ENCODE measurements at places on chromosomes 4 and X. TPM values are rescaled to one million over a fixed set of nuclear protein-coding genes. Genes with fewer than 3 reads are reported as not detected.

HMGN5 gene
- 2.3 TPM for total RNA-seq

SSX2 gene
- total RNA-seq = not detected

F8A3 gene
- total RNA-seq = 0.53 TPM

DDX3X gene
- total RNA-seq = 188 TPM

NAT8L gene
- 13.6 TPM for total RNA-seq

TLR10 gene
- 0.03 TPM for total RNA-seq

PNMA6F gene
- 0.02 TPM for total RNA-seq

SATL1 gene
- not detected for total RNA-seq

SPANXN4 gene
- total RNA-seq = not detected

JAKMIP1 gene
- 0.05 TPM for total RNA-seq

KDR gene
- total RNA-seq = 0.10 TPM

OPRPN gene
- not detected for total RNA-seq

HPGD gene
- total RNA-seq = 81.0 TPM

CSAG3 gene
- total RNA-seq = not detected

CRLF2 gene
- 0.82 TPM for total RNA-seq

PLP1 gene
- total RNA-seq = not detected

POU4F2 gene
- total RNA-seq = not detected

RBM47 gene
- 24.6 TPM for total RNA-seq

TEX13C gene
- not detected for total RNA-seq

NPY2R gene
- not detected for total RNA-seq

ELF4 gene
- total RNA-seq = 23.0 TPM

IBSP gene
- total RNA-seq = not detected

PSAPL1 gene
- 0.33 TPM for total RNA-seq

CENPE gene
- total RNA-seq = 8.1 TPM

ATOH1 gene
- total RNA-seq = not detected

GATA1 gene
- not detected for total RNA-seq

MMRN1 gene
- not detected for total RNA-seq

PROM1 gene
- total RNA-seq = 0.56 TPM

NONO gene
- total RNA-seq = 345 TPM
